Thoracic aorta (tissue), 2 donors: ENCODE measurements at places on chromosomes 12 and 14.
A peak's percentile ranks its signal among the peaks of the same experiment; 100 is the strongest.

DNA sequence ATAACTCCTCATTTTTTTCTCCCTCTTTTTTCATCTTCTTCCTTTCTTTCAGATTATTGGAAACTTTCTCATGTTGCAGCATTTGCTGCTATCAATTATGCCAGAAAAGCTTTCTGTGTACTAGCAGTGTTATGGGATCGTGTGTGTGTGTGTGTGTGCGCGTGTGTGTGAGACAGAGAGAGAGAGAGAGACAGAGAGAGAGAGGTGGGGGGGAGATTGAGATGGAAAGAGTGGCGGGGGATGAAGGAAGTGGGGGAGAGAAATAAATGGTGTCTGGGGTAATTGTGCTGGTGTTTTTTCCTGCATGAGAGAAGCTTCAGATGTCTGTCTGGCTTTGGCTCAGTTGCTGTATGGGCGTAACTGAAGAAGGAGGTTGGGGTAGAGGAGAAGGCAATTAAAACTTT is 268.9 kb downstream of the RAD51B start:
- DNase-seq: no peak

GRCh38 chr14:64612021-64612380 is 62.2 kb downstream of the PPP1R36 start:
- DNase-seq: no peak

GRCh38 chr14:93941293-93941910 is 14.3 kb downstream of the FAM181A start:
- DNase-seq: peak; percentile 30

GRCh38 chr12:10268037-10268436 is 39.6 kb upstream of the KLRD1 start:
- DNase-seq: no peak

- DNase-seq: no peak
Measured at GRCh38 chr12:38585086-38585485, 268.5 kb downstream of the ALG10B start.

DNA sequence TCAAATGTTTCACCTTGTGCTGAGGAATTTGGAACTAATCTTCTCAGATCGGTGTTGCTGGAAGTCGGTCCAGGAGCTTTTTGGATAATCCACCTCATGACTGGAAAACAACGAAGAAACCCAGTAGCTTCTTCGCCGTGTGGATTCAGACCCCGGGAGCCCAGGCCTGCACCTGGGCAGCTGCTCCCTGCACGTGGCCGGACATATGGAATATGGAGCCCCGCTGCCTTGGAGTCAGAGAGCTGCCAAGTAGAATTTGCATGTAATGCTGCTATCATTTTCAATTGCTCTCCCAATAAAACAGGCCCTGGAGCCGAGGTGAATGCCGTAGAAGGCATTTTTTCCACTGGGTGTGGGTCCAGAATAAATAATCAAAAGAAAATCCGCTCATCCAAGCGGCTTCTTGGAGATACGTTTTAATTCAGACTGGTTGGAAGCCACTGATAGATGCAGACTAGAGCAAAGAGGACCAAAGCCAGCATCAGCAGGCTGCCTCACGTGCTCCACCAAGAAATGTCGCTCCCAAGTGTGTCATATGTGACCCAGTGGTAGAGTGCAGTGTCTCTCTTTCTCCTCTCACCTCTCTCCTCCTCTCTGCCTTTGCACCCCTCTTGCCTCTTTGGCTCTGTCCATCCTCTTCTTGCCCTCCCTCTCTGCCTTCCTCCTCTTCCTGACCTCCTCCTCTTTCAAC is 115.3 kb downstream of the ZNF664 start:
- DNase-seq: no peak

DNA sequence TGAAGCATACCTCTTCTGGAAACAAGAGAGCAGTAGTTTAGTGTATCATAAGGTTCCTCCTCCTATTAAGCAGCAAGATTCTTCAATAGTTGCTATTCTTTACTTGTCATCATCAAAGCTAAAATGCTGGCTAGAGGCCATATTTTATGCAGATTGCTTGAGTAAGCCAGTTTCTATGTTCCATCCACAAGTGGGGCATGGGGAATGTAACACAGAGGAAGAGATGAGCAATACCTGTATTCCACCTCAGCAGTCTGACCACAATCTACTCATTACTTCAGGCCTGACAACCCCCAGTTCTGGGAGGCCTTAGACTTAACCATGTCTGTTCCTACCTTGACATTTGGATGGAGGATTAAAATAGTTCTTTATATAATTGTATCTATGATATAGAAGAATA is 423.6 kb downstream of the BTG1 start:
- DNase-seq: no peak

GRCh38 chr12:65364046-65364445 is 85.6 kb downstream of the MSRB3 start:
- no peak for DNase-seq

GRCh38 chr12:180445-180844 is 33.5 kb downstream of the SLC6A12 start:
- DNase-seq: no peak

DNA sequence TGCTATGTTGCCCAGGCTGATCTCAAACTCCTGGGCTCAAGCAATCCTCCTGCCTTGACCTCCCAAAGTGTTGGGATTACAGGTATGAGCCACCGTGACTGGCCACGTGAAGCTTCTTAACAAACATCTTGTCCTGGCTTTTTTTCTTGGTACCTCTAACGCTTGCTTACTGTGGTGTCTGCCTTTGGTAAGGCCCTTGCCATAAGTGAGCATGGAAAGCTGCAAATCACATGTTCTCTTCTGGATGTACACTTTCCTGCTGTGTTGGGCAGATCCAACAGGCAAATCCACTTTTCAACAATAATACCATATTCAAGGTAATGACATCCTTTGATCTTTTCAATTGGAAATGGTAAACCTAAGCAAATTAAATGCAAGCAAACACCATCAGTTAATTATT is 54.6 kb downstream of the ARF6 start:
- no peak for DNase-seq

GRCh38 chr12:80867941-80868340 is 69.8 kb downstream of the LIN7A start:
- DNase-seq: no peak

- no peak for DNase-seq
Measured at GRCh38 chr12:56718636-56719035, 6.5 kb downstream of the NACA start.

DNA sequence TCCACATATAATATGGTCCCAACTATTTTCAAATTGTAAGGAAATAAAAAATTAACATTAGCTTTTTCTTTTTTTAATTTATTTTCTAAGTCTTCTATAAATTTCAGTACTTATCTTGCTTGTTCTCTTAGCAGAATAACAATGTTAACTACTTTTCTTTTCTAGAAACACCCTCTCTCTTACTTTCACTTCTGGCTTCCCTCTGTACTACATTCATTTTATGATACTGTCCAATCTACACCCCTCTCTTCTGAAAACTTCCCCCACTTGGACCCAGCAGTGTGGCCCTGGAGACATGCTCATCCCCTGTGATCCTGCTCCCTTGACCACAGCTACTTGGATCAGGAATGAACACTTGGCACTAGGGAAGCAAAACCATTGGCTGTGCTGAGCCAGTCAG is 15.7 kb downstream of the SGPP1 start:
- DNase-seq: no peak

DNA sequence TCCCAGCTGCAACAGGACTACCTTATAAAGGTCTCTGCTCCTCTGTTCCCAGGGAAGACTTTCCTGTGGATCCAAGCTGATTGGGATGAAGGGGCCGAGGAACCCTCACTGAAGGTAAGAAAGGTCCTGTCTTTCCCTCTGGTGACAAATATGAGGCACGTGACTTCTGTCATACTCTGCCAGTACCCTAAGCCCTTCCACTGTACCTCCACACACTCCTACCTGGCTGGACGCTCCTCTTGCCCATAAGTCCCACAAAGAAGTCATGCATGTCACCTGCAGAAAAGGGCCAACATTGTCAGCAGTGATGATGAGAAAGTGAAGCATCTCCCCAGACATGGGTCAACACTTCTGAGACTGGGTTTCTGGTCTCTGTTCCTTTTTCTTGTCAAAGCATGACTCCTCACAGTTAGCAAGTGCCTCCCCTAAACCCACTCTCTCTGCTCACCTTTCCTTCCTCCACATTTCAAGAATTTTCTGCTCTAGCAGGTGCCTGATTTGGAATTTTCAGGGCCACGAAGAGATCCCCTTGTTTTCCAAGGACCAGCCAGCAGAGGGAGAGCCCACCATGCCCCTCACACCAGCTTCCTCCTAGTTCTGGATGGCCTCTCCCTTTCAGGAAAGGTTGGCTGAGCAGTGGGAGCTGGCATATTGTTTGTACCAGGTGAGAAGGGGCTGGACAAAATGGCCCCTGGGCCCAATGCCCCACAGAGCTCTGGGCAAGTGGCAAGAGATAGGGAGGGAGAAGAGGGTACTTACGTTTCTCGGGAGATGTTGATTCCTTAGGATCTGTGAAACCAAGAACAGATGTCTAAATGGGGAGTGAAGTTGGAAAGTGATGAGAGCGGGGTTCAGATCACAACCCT is 3.5 kb downstream of the TAC3 start:
- no peak for DNase-seq

GRCh38 chr14:72594099-72594901 is 299.6 kb downstream of the DPF3 start:
- DNase-seq: no peak
